ENCODE measurements at places on chromosomes 12 and 14.

- no peak for DNase-seq
Measured at GRCh38 chr12:61397668-61398067, 862.5 kb upstream of the USP15 start.

- no peak for DNase-seq
Measured at GRCh38 chr12:104750061-104750460, 208.0 kb downstream of the SLC41A2 start.

DNA sequence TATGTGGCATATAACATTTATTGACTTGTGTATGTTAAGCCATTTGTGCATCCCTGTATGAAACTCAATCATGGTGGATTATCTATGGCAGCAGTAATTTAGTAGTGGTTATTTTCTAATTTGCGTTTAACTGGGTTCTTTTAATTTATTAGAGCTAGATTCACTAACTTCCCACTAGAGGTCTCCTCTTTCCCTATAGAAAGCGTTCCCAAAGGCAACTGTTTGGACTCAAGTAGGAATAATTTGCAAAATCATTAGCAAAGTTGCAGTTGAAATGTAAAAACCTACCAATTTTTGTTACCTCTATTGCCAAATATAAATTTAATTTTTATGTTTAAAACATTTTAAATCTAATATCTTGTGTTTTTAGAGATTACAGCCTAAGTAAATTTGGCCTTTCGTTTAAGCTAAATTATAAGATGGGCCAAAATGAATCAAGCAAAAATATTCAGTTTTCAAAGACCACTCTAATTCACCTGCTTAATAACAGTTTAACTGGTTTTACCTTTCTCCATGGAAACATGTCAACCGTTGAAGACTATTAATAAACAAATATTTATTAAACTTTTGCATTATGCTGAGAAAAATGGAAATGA is 6.0 kb downstream of the DMAC2L start:
- DNase-seq = no peak

GRCh38 chr14:51897791-51898355 is 37.5 kb downstream of the GNG2 start:
- no peak for DNase-seq

GRCh38 chr12:67640863-67641262 is 7.7 kb upstream of the DYRK2 start:
- no peak for DNase-seq

DNA sequence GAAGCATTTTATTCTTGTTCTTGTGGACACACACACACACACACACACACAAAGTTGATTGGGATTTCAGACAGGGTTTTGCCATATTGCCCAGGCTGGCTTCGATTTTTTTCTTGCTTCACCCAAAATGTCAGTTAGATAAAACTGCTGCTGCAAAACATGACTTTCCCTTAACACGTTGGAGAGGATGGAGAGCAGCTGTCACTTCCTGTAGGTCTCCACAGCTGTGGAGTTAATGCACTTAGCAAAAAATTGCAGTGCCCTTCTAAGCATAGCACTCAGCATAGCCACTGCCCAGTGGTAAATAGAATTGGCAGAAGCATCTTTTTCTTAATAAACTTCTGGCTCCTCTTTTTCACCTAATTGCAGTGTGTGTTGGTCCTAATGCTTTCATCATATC is 54.5 kb downstream of the PDZRN4 start:
- DNase-seq = no peak

DNA sequence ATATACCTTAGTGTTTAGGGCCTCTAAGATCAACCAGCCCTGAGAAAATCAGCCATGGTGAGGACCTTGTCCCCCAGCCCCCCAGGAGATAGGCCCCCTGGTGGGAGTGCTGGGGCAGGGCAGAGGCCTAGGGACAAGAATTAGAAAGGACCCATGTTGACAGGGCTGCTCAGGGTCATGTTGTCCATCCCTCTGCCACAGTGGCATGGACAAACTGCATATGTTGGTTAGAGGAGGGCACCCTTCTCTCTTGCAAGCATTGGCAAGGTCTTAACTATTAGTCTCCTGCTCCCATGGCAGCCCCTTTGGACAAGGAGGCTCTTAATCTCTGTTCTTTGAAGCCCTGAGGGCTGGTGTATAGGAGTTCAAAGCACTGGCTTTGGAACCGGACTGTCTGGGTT is 755 bp upstream of the PTPN6 start:
- no peak for DNase-seq

DNA sequence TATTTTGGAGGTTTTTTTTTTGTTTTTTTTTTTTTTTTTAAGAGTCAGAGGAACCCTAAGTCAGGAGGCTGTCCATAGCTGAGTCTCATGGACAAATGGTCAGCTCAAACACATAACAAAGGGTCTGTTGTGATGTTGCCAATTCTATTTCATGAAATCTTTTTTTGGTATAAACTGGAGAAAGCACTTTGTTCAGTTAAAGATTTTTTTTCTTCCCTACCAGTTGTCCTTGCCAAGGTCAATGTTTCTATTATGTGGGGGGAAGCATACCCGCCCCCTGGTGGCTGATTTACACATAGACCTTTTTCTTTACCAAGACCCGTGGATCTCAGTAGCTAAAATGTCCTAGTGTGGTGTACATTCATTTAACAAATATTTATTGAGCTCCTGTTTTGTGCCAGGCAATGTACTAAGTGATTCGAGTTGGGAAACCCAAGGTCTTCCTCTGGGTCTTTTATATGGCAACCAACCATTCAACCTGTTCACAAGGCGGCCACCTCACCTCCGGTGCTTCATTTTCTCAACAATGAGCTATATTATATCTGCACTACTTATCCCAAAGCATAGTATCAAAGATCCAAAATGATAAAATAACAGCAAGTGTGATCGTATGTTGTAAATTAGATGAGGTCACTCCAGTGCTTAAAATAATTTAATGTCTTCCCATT is 214.5 kb downstream of the PAH start:
- peak; percentile 1 for DNase-seq

DNA sequence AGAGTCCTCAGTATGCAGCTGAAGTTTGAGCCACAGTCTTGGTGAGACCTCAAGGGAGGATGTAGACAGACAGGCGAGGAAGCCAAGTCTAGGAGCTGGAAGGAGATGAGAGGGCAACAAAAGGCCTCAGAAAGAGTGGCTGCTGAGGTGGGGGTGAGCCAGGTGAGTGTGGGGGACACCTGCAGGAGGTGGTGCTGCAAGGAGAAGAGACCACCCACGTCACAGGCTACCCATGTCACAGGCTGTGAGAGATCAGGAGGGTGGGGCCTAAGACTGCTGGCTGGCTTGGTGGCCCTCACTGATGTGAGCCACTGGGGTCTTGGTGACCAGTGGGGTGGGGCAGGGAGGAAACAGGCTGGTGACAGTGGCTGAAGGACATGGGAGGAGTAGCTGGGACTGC is 97.3 kb downstream of the KIF26A start:
- no peak for DNase-seq

DNA sequence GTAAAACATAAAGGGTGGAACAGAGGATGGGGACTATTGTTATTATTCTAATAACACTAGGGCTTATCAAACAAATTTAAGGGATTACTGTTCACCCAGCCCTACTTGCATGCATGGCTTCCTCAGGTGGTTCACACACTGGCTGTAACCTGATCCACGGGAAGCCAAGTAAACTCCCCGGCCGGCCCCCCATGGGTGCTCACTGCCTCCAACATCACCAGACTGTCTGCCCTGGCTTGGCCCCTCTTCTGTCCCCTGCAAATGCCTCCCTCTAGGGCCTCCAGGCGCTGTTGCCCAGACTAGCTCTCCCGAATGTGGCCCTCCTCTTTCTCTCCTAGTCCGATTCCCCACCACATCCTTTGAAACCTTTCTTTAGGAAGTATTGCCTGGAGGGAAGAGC is 18.6 kb downstream of the FAIM2 start:
- no peak for DNase-seq

- DNase-seq = no peak
Measured at GRCh38 chr12:267581-268482, 5.2 kb upstream of the SLC6A13 start.

DNA sequence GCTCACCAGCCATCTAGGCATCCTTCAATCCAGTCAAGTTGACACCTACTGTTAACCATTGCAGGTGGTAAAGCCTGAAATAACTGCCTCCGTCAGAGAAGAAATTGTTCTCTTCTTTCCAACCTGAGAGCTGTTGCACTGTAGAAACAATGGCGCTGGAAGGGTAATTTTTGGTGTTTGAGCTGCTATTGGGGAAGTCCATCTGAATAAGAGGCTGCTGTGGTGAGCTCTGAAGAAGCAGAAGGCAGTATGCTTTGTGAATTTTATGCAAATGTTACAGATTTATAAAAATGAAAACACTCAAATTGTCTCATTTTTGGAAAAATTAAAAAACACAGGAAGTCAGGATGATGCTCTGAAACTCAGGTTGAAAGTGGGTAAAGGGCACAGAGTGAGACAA is 60.2 kb downstream of the SNAPC1 start:
- DNase-seq = no peak

DNA sequence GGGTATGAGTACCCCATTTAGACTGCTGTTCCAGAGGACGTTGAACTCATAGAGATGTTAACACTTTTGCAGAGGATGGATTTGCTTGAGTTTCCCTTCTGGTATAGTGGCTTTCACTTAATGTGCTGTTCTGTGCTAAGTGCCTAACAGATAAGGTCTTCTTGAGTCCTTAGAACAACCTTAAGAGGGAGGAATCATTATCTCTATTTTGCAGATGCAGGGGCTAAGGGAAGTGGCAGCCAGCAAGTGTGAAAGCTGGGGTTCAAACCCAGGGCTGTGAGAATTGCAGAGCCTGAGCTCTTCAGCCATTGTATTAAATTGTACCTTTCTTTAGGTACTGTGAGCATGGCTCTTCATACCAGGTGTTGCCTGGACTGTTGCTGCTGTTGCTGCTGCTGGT is 122.1 kb upstream of the NRXN3 start:
- no peak for DNase-seq

DNA sequence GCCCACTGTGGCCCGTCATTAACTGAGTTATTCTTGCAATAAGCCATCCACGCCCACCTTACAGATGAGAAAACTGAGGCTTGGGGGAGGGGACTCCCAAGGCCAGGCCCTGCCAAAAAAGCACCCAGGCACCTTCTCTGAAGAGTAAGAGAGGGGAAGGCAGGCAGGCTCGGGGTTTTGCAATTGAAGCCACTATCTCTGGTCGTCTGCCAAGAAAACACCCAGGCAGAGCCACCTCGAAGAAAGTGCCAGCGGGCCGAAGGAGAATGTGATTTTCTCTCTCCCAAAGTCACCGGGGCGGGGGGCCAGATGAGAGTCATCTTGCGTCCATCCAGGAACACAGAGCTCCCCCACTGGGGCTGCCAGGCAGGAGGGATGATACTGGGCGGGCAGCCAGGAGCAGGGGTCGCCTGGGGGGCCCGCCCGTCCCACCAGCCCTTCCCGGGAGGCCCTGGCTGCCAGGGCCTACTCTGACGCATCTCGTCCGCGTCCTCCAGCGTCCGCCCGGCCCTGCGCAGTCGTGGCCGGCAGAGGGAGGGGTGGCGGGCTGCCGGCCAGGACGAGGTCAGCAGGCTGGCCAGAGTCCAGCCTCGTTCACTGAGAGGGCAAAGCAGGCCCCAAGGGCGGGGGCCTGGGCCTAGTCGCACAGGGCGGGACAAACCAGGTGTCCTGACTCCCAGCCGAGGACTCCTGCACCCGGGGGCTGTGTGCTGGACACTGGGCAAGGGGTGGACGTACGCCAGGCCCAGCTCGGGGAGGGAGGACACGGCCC is 74.3 kb downstream of the RFLNA start:
- DNase-seq = no peak

DNA sequence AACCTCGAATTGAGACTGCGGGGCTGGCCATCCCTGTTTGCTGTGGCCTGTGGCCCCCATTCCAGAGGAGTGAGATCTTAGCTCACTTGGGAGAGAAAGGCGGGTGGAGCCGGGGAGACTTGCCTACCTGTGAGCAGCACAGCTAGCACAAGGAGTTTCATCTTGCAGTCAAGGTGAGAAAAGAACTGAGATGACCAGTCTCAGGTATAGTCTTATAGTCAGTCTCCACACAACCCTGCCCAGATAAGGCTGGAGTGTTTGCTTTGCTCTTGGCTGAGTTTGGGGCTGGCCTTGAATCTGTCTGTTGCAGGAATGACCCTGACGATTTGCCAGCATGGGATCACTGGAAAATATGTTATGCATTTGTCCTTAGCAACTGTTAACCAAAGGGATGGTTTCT is at the start of gene PLA2G1B:
Gene PLA2G1B (minus strand): TSS at position 187 of the 400 bp plus-strand sequence. CDS start 26 bp downstream, at position 161.
- DNase-seq = no peak

Measured in GOT3 (cell line).